ENCODE measurements at places on chromosomes 2 and 18.

- DNase-seq, result no peak
These were observed 32.7 kb downstream of the TMEM17 start for GRCh38 chr2:62473246-62473827.

GRCh38 chr2:43050866-43051265 is 175.5 kb downstream of the ZFP36L2 start:
- no peak for DNase-seq

GRCh38 chr2:101551336-101551888 is 76.5 kb upstream of the RFX8 start:
- no peak for DNase-seq

DNA sequence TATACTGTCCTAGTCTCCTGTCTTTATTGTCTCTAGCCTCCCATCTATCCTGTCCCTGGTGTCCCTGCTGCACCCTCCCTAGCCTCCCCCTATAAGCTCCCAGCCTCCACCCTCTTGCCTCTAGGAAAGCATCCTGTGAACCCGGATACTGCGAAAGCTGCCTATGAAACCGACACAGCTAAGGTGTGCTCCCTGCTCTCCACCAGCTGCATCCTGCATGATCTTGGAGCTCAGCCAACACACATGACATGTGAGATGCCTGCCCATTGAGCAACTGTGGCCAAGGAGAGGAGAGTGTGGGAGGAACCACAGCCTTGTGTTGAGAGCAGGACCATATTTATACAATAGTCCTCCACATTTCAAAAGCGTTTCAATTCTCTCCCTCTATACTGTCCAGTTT is 187.1 kb downstream of the ZBTB7C start:
- no peak for DNase-seq

DNA sequence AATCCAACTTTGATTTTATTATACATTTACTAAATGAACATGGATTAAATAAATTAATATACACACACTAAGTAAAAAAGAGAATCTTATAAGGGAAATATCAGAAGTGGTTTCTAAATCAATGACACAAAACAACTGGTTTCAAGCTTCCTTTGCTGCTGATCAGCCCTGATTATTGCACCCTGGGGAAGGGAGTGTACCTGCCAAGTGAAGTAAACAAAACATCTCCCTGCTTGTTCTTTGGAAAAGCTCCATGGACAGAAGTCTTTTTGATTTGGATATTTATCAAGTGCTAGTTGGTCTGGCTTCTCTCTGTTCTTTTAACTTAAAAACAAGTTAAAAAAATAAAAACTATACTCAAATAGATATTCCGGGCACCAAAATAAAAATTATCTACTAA is 190.1 kb downstream of the PDE11A start:
- no peak for DNase-seq

GRCh38 chr2:174590928-174591648 is 6.5 kb downstream of the WIPF1 start:
- no peak for DNase-seq
